GOT3 (cell line): ENCODE measurements at places on chromosomes 5 and 9.

GRCh38 chr5:27479859-27480258 is 441.5 kb upstream of the CDH9 start:
- no peak for DNase-seq

GRCh38 chr5:137156180-137156579 is 342.9 kb downstream of the SPOCK1 start:
- no peak for DNase-seq

DNA sequence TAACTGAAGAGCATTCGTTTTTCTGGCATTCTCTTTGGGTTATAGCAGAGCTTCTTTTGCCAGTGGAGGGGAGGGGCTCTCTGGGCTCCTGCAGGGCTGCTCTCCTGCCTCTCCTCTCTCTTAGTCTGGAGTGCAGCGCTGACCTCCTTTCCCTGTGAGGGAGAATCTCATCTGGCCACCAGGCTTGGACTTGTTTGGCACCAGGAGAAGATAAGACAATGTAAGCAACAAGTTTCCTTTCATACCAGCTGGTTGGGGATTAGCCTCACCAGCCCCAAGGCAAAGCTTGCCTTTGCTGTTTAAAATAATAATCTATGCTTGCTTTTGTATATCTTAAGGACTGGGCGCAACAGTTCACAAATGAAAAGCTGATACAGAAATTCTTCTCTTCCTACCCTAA is 196.4 kb downstream of the TLE4 start:
- no peak for DNase-seq

DNA sequence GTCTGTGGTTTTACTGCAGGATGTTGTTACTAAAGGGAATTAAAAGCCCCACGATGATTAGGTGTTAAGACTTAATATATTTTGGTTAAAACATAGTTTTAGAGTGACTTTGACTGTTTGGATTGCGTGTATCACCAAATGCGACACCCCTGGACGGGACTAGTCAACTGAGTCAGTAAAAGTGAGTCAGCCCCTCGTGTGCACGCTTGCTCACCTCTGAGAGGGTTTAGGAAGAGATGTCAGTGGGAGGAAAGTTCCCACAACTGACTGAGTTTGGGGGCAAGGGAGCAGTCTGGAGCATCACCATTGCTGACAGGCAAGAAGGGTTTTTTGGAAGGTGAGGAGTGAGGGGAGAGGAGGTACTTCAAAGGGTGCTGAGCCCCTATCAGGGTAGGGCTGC is 14.4 kb upstream of the DMRT3 start:
- no peak for DNase-seq

- no peak for DNase-seq
Observed at GRCh38 chr5:172436078-172436878, 18.0 kb downstream of the SH3PXD2B start.

DNA sequence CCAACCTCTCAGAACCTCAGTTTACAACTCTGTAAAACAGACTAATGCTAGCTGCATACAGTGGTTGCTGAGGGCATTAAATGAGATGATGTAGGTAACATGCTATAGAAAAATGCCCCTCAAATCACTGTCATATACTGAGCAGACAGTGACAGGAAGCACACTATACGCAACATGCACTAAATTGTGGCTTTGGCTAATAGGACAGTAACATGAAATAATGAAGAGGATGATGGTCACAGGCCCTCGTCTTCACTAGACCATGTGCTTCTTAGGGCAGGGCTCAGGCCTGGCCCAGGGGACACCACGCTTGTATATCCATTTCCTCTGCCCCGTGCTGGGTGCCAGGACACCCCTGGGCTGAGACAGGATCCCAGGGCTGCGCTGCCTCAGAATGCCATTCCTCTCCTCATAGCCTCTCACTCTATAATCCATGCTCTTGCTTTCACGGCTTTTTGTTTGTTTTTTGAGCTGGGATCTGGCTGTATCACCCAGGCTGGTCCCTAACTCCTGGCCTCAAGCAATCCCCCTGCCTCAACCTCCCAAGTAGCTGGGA is 18.9 kb downstream of the CSF1R start:
- no peak for DNase-seq
